ENCODE measurements at places on chromosomes 5 and 9.

GRCh38 chr5:11494340-11494739 is 409.9 kb downstream of the CTNND2 start:
- DNase-seq = no peak

- no peak for DNase-seq
Observed at GRCh38 chr9:37968228-37968701, 64.3 kb upstream of the SLC25A51 start.

DNA sequence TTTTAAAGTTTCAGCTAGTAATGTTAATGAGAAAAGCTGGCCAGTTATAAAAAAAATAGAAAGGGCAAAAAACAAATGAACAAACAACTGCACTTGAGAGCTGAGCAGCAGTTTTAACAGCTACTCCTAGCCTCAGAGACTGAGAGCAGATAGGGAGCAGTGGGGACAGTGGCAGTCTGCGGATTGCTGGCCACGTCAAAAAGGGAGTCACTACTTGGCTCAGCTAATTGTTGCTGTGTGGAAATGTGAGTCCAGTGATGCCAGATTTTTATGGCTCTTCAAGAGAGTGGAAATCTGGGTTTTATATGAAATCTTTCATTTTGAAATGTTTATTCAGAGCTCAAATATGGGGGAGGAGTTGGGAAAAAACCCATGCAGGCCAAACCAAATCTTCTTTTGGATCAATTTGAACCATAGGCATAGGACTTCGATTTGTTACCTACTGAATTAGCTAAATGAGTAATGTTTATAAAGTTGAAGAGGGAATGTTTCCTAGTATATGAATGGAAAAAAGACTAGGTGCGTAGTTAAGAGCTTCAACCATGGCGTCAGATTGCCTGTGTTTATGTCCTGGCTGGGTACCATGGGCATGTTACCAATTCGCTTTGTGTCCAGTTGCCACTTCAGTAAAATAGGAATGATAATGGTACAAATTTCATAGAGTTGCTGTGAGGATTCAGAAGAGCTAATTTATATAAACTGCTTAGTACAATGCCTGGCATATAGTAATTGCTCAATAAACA is 102.1 kb downstream of the PAM start:
- no peak for DNase-seq

DNA sequence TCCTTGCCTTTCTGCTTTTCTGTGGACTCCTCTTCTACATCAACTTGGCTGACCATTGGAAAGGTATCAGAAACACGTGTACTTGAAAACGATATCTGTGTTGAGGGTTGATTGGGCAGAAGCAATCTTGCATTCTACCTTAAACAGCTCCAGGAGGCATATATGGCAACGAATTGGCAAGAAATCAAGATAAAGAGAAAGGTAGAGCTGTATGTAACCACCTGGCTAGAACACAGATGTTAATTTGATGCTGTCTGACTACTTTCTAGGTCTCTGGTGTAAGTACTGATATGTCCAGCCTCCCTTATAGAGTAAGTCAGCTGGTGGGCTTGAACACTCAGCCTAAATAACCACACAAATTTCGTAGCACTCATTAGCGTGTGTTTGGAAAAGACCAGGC is 1.3 kb downstream of the MAN1B1 start:
- DNase-seq = no peak

DNA sequence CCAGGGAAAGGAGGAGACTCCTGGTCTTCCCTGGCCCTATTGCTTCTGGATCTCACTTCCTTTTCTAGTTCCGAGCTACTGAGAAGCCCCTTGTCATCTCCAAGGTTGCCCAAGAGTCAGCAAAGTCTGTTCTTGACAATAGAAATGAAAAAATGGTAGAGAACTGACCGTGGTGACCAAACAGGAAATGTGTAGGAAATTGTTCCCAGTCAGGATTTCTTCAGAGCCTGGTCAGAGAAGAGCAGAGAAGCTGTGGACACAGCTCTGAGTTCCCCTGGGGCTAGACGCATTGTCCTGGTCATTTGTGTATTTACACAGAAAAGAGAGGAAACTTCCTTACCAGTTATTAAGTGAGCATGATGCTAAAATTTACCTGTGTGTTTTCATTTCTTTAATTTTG is 35.6 kb downstream of the S1PR3 start:
- DNase-seq = no peak

DNA sequence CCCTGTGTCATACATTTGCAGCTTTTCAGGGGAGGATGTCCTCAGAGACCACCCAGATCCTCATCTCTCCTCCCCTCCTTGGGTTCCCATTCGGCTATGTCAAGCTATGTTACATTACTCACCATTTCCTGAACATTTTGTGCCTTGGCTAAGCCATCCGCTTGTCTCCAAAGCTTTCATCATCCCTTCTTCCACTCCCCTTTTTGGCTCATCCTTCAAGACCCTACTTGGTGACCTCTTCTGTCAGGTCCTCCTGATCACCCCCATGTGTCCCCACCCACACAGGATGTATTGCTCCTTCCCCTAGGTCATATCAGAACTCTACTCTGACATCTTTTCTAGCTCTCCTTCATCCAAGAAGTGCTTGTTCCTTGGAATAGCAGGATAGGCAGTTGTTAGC is 81.8 kb downstream of the BOD1 start:
- no peak for DNase-seq

DNA sequence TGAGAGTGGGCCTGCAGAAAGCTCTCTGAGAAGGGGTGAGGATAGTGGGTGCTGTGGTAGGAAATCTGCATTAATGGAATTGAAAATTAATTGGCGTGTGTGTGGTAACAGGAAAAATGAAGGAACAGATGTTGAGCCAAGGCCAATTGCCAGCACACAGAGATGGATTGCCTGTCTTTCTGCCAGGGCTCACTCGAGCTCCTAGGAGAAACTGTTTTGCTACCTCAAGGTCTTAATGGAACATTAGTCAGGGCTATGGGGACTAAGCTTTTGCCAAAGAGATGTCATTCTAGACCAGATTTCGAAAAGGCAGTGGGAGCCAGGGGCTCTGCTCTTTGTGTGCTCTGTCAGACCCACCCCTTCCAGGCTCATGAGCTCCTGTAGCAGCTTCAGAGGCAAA is 124.0 kb upstream of the EFNA5 start:
- no peak for DNase-seq

DNA sequence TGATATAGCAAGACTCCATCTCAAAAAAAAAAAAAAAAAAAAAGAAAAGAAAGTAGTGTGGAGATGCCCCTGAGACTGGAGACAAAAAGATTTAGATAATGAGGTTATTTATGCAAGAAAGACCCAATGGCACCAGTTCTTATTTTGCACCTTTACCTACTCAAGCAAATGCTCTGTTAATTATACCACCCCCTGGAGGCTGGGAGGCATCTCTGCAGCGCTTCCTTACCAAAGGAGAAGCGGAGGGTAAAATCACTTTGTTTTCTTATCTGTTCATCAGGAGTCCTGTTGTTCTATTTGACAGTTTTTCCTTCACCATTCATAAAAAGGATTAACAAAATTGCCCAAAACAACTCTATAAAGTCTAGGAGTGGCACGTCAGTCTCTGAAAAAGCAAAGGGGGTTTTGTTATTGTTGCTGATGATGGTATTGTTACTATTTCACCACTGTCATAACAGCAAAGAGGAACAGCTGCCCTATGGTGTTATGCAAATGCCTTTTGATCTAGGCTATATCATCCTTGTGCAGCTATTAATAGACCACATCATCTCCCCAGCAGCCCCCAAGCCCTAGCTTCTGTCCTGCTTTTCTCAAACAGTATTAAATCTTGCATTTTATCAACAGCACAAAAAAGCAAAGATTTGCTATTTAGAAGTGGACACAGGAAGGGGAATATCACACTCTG is 174.0 kb downstream of the PALM2AKAP2 start:
- DNase-seq = no peak

DNA sequence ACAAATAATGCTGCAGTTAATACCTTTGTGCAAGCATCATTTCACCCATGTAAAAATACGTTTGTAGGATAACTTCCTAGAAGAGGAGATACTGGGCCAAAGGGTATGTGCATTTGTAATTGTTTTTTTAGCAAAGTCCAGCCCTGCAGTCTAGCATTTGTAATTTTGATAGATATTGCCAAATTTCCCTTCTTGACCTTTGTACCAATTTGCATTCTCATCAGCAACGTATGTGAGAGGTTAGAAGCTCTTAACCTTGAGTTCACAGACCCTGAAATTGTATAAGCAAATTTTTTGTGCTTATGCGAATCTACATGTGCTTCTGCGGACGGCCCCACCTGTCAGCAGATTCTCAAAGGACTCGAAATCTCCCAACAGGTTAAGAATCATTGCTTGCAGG is 18.6 kb upstream of the TOMM5 start:
- DNase-seq = no peak

DNA sequence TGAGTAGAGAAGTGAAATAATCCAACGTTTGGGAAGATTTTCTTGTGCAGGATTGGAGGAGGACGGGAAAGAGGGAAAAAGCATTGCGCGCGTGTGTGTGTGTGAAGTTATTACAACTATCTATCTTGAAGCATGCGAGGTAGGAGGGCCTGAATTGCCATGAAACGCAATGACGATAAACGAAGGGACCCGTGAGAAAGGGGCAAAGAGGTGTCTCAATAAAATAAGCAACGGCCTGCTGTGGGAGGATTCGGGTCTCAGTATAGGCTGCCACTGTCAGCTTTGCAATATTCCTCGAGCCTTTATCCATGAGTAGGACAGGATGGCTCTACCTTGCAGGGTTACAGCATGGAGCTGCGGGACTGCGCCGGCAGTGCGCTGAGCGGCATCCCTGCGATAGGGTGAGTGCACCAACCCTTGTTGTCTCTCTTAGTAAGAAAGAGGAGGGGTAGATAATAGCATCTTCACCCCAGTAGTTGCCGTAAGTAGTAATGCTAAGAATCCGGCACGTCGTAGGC is 631 bp upstream of the RCL1 start:
- DNase-seq = peak; percentile 9

DNA sequence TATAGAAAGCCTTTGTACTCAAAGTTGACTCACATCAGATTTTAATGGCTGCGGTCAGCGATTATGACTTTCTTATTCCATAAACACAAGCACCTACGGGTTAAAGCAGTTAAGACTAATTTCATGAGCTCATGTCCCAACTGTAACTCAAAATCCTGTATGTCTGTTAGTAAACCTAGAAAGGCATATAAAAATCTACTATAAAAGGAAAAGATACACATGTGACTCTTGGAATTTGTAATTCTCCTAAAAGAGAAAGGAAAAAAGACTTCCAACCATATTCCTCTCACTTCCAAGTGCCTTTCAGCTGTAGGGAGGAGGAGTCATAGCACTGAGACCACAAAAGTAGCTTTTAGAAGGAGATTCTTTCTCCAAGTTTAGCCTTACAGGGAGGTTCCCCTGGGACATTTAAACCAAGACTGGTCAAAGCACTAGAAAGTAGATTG is 129.1 kb downstream of the EBF1 start:
- no peak for DNase-seq

GRCh38 chr9:136762221-136762691 is 2.1 kb downstream of the LCN15 start:
- no peak for DNase-seq

GRCh38 chr9:96686638-96687335 is 31.7 kb upstream of the PRXL2C start:
- peak; percentile 57 for DNase-seq

Data from nephron progenitor cell (in vitro differentiated cells).